ENCODE measurements at places on chromosomes 5 and 9.

DNA sequence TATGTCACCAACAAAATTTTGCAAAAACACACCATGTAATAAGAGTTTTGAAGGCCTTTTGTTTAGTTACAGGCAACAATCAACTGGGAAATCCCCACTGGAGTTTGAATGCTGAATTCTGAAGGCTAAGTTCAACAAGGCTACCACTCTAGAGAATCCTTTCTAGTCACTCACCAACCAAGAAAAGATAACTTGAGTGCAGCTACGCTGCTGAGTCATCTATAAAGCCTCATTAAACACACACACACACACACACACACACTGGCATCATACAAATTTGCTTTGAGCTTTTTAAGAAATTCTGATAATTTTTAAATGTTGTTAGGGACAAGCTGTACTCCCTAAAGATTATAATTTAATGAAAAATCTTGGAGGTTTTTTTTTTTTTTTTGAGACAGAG, 219.6 kb downstream of the DENND1A start:
- DNase-seq: no peak

GRCh38 chr5:58736214-58736613, 153.3 kb downstream of the RAB3C start:
- DNase-seq: no peak

- no peak for DNase-seq
Observed at GRCh38 chr5:93225748-93226147, 355.3 kb downstream of the NR2F1-AS1 start.

- DNase-seq: no peak
Observed at GRCh38 chr5:110376281-110376951, 350.1 kb downstream of the TMEM232 start.
